Stimulated activated CD4-positive, alpha-beta T cell treated with anti-CD3 and anti-CD28 coated beads, Interleukin-15, amount 100 ng/mL, for 1 hour (primary cell): ENCODE measurements at places on chromosomes 2 and 18.

GRCh38 chr2:143901185-143901842, 618.6 kb downstream of the ZEB2 start:
- no peak for DNase-seq

GRCh38 chr2:209648714-209649113, 122.9 kb upstream of the UNC80 start:
- DNase-seq = no peak

DNA sequence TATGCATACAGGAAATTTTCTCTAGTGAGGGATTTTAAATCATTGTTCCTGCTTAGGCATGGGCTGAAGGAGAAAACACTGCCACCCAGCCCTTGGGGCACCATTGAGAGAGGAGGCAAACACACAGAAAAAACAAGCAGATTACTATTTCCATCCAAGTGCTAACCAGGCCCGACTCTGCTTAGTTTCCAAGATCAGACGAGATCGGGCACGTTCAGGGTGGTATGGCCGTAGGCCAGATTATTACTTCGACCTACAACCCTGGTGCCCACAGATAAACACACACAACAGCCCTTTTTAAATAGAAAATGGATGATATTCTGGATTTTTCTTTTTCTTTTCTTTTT, 45.4 kb upstream of the RHOB start:
- DNase-seq = no peak

- DNase-seq = no peak
These were observed 33.1 kb downstream of the FAM171B start for GRCh38 chr2:186726938-186727337.

GRCh38 chr2:60351321-60351720, 202.1 kb downstream of the BCL11A start:
- no peak for DNase-seq

- no peak for DNase-seq
These were observed 49.8 kb upstream of the ERMN start for GRCh38 chr2:157375384-157375783.

GRCh38 chr2:86787736-86788135, 3.0 kb downstream of the CD8A start:
- no peak for DNase-seq

- no peak for DNase-seq
These were observed 515.2 kb downstream of the RNF144A start for GRCh38 chr2:7432436-7432835.

DNA sequence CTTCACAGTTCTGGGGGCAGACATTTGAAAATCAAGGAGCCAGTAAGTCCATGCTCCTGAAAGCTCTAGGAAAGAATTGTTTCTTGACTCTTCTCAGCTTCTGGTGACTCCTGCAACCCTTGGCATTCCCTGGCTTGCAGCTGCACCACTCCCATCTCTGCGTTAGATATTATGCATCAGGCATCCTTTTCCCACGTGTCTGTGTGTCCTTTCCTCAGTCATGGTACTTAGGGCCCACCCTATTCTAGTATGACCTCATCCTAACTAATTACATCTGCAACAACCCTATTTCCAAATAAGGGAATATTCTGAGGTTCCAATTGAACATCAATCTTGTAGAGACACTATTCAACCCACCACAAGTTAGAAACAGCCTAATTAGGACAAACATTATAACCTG, 931.7 kb upstream of the CHAC2 start:
- no peak for DNase-seq

DNA sequence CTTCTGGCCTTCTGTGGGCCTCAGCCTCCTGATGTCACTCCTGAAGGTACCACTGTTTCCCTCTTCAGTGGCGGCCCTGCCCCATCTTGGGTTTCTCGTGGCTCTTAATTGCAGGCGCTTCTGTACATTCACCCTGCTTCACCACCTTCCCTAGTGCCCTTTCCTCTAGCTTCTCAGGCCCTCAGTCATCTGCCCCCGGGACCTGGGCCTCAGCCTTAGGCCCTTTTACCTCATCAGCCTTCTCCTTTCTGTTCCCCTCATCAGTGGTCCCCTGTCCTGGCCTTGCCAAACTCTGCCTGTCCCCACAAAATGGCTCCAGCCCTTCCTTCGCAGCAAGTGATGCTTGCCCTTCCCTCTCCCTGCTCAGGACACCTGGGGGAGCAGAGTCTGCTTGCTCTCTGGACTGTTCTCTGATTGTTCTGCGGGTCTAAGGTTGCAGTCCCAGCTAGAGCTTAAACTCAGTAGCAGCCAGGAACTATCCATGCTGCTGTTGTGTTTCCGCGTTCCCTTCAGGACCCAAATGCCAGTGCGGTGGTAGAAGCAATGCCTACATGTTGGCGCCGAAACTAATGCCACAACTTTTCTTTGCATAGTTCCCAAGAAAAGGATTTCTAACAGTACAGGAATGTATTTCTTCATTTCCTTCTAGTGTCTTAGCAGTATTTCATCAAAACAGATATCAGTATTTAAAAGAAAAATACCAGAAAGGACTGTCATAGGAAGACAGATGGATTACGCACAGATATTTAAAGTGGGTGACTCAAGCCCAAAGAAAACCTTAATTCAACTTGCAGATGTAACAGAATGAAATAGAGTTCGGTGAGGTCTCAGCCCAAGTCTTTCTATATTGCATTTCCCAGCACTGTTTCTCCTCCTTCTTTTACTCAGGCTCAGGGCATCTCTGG, 7.5 kb downstream of the ASB1 start:
- DNase-seq = no peak

GRCh38 chr2:240947607-240948006, 41.5 kb downstream of the CROCC2 start:
- DNase-seq = no peak

DNA sequence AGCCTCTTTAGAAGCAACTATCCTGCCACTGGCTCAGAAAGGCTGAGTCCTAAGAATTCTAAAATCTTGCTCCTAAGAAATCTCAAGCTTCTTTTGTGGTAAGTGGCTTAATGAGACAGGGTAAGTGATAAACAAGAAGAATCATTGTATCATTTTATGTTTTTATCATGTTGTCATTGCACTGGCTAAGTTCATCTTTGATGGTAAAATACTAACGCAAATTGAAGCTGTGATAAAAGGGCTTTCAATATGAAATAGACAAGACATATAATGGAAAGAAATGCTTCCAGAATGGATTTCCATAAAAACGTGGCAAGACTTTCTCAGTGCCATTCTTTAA, 21.6 kb upstream of the TTC39C start:
- DNase-seq = no peak

GRCh38 chr2:96396095-96396494, 60.5 kb downstream of the NCAPH start:
- no peak for DNase-seq

DNA sequence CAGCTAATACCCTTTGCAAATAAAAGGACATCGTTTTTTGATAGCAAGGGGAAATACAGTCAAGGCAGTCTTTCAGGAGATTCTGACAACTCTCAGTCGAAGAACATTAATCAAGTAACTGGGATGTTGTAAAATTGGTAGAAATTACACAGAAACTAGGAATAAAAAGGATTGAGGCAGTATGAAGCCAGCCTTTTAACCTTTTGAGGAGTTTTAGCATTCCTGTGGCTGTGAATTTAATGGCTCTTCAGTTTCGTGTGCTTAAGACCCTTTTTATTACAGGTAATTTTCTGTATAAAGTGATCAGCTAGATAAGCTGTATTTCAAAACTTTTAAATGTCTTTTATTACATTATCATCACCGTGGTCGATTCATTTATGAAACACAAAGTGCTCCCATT, 91.6 kb downstream of the ASXL3 start:
- DNase-seq = no peak

- no peak for DNase-seq
These were observed 34.0 kb upstream of the PLA2R1 start for GRCh38 chr2:160096409-160096808.
